Vagina (tissue), 2 donors: ENCODE measurements at places on chromosomes 7 and 10.

DNA sequence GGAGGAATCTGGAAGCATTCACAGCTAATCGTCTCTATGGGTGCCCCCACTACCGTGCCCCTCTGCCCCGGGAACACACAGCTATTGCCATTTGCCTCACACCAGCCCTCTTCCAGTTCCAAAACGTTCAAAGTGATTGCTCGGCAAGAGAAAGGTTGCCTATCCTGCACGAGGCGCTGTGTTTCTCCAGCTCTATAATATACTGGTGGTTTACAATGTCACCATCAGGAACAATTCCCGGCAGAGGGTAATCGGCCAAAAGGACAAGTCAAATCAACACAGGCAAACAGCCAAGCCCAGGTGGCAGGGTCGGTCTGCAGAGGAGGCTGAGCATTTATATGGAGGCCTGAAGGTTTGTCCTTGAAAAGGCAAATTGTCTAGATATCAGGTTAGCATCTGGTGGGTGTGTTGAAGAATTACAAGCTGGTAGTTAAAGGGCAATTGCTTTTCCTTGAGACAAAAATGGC, 29.2 kb upstream of the TNS3 start:
- H3K27ac ChIP-seq: peak overlapping the region; percentile 74
- H3K4me1 ChIP-seq: peaks cover 12% of the 10 kb centered on the region
- no peak for DNase-seq
- H3K27me3 ChIP-seq: no peaks in the 10 kb centered on the region
- H3K36me3 ChIP-seq: no peaks in the 10 kb centered on the region

- no peak for DNase-seq
- no peak overlapping the region for H3K4me3 ChIP-seq
- H3K36me3 ChIP-seq: peaks cover 69% of the 10 kb centered on the region
- H3K27me3 ChIP-seq: no peaks in the 10 kb centered on the region
- H3K4me1 ChIP-seq: peaks cover 17% of the 10 kb centered on the region
- H3K27ac ChIP-seq: no peak overlapping the region
These were observed 4.3 kb downstream of the COPS6 start for GRCh38 chr7:100093054-100093453.

DNA sequence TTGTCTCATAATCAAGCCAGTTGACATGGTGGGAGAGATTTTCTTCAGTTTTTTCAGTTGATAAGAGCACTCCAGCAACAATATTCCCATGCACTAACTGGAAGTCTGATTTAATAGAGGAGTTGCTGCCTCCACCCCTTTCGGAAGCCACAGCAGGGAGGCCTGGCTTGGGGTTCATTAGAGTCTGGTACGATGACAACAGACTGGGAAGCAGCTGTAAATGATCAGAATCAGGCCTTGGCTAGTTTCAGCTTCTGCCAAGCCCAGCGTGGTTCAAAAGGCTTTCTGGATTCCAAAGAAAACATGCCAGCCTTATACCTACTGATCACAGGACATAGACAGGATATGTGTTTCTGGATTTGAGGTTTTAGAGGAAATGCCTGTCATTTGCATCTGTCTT, 274.0 kb downstream of the CSTF2T start:
- H3K4me1 ChIP-seq: peaks cover 24% of the 10 kb centered on the region
- no peaks in the 10 kb centered on the region for H3K36me3 ChIP-seq
- no peak for DNase-seq

GRCh38 chr7:135454060-135454459, 55.8 kb downstream of the CNOT4 start:
- H3K36me3 ChIP-seq: no peaks in the 10 kb centered on the region
- no peak for DNase-seq
- no peaks in the 10 kb centered on the region for H3K27me3 ChIP-seq
- no peak overlapping the region for H3K4me3 ChIP-seq
- H3K27ac ChIP-seq: no peak overlapping the region

DNA sequence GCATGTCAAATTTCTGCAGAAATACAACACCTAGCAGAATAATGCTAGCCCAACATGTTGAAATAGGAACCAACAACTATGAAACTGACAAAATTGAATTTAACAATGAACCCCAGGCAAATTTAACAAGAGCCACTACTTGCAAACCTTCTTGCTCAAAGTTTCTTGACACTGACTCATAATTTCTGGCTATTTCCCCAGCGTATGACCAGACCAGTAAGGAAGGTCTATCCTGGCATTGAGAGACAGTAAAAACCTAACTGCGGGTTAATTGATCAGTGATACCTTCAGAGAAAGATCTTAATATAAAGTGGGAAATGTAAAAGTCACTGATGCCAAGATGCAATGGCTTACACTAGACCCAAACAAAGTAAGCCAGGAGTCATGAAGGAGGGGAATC, 510.1 kb downstream of the ARL4A start:
- no peaks in the 10 kb centered on the region for H3K4me1 ChIP-seq
- H3K27me3 ChIP-seq: no peaks in the 10 kb centered on the region
- H3K4me3 ChIP-seq: no peak overlapping the region
- H3K36me3 ChIP-seq: no peaks in the 10 kb centered on the region

DNA sequence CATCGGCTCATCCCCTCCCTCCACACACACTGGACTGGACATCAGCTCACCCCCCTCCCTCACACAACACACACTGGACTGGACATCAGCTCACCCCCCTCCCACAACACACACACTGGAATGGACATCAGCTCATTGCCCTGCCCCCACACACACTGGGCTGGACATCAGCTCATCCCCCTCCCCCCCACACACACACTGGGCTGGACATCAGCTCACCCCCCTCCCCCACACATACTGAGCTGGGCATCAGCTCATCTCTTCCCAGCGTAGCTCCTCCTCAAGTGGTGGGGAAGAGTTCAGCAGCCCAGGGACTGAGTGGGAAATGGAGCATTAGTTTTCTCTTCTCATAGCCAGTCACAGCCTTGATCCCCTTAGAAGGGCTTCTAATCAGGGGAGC, 58.1 kb upstream of the WDR11 start:
- no peak overlapping the region for H3K4me3 ChIP-seq
- no peak overlapping the region for H3K27ac ChIP-seq
- H3K4me1 ChIP-seq: no peaks in the 10 kb centered on the region
- H3K36me3 ChIP-seq: no peaks in the 10 kb centered on the region
- DNase-seq: no peak
- no peaks in the 10 kb centered on the region for H3K27me3 ChIP-seq

- no peaks in the 10 kb centered on the region for H3K36me3 ChIP-seq
- no peak overlapping the region for H3K27ac ChIP-seq
- H3K4me1 ChIP-seq: no peaks in the 10 kb centered on the region
- H3K4me3 ChIP-seq: no peak overlapping the region
- no peak for DNase-seq
These were observed 3.3 kb downstream of the PLEKHS1 start for GRCh38 chr10:113754768-113755167.

DNA sequence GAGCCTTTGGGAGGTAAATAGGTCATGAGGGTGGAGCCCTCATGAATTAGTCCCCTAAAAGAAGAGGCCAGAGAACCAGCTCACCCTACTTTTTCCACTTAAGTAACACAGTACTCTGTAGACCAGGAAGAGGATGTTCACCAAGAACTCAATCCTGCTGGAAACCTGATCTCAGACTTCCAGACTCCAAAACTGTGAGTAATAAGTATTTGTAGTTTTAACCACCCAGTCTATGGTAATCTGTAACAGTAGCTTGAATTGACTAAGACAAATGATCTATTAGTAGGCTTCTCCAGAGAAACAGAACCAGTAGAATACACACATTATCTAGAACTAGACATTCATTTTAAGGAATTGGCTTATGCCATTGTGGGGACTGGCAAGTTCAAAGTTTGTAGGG, 51.5 kb downstream of the ANKMY2 start:
- no peak overlapping the region for H3K4me3 ChIP-seq
- H3K4me1 ChIP-seq: no peaks in the 10 kb centered on the region
- no peak overlapping the region for H3K27ac ChIP-seq
- H3K27me3 ChIP-seq: no peaks in the 10 kb centered on the region
- H3K36me3 ChIP-seq: no peaks in the 10 kb centered on the region

- no peak for DNase-seq
- no peaks in the 10 kb centered on the region for H3K4me1 ChIP-seq
- no peak overlapping the region for H3K27ac ChIP-seq
- H3K27me3 ChIP-seq: no peaks in the 10 kb centered on the region
- no peaks in the 10 kb centered on the region for H3K36me3 ChIP-seq
These were observed 115.7 kb downstream of the MTPAP start for GRCh38 chr10:30233186-30233959.
